ENCODE measurements at places on chromosomes 7 and 10.

DNA sequence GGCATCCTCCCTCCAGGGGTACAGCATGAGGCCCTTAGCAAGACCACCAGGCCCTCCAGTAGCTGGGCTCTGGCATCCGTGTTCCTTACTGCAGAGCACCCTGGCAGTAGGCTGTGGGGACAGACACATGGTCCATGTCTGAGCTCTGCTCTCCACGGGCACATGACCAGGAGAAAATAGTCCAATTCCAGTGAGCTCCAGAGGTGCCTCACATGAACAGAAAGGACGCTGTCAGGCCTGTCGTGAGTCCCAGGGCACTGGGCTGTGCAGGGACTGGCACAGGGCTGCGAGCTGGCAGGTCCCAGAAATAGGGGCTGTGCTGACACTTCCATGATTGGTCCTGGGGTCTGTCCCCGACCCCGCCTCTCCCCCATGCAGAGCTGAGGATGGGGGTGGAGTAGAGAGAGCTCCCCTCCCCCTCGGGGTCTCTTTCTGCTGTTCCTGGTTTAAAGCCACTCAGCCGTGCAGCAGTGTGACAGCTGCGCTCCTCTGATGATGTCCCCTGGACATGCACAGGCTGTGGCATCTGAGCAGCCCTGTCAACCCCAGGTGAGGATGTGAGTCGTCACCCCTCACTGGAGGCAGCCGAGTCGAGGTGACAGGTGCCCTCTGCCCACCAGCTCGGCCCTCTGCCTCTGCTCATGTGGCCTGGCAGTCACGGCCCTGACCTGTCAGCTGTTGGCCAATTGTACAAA is 25.2 kb upstream of the ZNF488 start:
- no peak for DNase-seq

GRCh38 chr10:36254199-36254598 is 612.1 kb upstream of the FZD8 start:
- no peak for DNase-seq

- DNase-seq, result no peak
Observed at GRCh38 chr10:79431891-79432831, 13.3 kb downstream of the ZCCHC24 start.

DNA sequence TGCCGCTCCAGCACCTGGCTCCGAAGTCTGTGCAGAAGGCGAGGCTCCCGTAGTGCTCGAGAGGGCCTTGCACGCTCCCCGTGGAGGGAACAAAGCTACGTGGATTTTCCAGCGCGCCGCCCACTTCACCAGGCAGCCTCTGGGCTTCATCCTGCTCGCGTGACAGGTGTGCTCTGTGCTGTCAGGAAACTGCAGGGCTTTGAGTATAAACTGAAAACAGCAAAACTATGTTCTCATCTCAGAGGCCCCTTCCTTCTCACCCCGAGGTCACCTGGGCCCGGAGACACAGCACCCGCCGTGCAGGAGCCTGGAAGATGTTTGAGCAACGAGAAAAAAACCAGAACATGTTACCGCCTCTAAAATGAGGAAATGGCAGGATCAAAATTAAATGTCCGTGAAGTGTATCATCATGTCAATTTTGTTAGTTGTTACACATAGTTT is 17.6 kb upstream of the GPR146 start:
- no peak for DNase-seq

DNA sequence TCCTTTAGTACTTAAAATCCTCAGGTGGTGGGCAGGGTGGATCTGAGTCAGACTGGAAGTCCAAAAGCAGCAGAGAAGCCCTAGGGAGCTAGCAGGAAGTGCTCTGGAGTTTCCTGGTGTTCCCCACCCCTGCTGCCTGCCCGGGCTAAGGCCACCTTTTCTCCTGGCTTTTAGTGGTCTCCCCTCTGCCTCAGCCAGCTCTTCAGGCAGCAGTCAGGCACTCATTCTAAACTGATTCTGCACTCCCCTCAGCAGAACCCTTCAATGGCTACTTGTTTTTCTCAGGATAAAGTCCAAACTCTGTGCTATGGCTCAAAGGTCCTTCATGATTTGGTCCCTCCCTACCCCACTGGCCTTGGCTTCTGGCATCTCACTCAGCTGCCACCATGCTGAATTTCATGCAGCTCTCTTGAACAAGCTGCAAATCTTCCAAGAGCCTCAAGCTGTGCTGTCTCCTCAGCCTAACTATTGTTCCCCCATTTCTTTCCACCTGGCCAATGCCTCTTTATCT is 28.9 kb upstream of the DNMBP start:
- no peak for DNase-seq

- DNase-seq, result no peak
Observed at GRCh38 chr7:149791-150636, 42.4 kb upstream of the FAM20C start.

DNA sequence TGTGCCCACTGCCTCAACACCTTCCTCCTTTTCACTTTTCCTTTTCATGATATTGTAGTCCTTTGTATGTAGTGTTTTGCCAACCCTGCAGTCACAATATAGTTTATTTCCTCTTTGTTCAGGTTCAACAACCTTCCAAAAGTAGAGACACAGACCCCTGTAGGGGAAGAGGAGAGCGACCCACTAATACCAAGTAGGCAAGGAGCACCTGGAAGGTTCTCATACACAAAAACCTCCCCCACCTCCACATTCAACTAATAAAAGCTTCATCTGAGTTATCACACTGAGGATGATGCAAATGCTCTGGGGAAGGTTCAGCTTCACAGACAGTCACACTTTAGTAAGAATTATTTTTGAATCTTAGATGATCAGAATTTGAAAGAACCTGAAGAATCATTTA is 41.6 kb downstream of the PIK3AP1 start:
- DNase-seq, result no peak

DNA sequence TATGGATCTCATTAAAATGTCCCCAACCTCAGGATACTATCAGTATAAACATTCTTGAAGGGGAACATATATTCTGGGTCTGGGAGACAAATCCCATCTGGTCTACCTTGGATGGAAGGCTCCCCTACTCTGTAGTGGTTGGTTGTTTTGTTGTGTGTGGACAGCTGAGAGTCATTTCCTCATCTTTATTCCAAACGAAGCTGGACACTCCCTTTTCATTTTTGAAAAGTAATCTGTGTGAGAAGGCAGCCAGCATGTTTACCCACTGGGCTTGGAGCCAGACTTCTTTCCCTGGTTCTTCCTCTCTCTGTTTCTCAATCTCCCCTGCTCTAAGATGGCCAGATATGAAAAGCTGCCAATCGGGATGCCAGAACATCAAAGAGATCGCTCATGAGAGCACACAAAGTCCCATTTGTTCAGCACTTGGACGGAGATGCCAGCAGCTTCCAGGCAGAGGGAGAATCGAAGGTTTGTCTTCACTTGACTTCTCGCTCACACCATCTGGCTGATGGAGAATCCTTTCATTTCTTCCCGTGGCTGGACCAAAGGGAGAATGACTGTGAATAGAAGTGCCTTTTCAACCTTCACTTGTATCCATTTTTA is 108.1 kb upstream of the AGR3 start:
- no peak for DNase-seq

DNA sequence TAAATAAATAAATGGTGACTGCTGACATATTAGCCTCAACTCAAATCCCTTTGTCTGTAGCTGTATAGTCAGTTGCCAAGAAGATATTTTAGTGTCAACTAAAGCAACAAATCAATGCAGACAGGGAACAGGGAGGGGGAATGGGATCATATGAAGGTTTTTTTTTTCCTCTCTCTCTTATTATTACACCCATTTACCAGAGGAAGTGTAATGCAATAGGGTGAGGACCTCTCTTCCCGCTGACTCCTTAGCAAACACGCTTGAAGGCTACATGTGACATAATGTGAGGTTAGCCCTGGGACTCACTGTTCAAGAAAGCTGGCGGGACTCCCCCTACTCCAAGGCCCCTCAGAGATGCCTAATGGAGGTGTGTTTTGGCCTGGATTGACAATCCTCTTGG is 88.2 kb downstream of the CHRM2 start:
- DNase-seq, result no peak

DNA sequence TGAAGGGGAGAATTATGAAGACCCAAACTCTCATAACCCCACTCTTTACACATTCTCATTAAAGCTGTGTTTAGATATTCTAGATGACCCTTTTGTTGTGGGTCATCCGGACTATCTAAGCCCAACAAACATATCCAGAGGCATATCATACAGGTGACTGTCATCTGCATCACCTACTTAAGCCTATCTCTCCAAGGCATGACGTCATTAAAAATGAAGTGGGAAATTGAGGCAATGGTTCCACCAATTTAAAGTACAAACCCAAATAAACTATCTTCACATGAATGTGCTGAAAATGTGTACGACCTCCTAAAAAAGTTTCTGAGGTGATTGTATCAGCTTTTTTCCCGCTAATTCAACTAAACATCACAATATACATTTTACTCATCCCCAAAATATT is 4.5 kb upstream of the RALA start:
- no peak for DNase-seq

DNA sequence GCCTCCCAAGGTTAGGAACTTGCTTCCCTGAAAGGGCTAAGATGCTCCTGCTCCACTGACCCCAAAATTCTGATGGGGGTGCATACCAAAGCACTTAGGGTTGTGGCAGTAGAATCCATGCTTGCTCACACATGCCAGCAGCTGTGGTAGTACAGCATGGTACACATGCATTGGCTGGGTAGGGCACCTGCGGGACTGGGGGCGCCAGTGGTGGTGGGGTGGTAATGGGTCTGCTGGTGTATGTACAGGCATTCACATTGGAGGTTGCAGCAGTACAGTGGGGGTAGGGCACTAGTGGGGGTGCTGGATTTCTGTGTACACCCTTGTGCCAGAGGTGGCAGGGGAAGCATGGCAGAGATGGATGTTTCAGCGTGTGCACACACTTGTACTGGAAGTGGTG is 72.3 kb upstream of the TAS2R16 start:
- DNase-seq, result no peak

- peak; percentile 30 for DNase-seq
Observed at GRCh38 chr7:111752022-111752582, 189.8 kb upstream of the IMMP2L start.

DNA sequence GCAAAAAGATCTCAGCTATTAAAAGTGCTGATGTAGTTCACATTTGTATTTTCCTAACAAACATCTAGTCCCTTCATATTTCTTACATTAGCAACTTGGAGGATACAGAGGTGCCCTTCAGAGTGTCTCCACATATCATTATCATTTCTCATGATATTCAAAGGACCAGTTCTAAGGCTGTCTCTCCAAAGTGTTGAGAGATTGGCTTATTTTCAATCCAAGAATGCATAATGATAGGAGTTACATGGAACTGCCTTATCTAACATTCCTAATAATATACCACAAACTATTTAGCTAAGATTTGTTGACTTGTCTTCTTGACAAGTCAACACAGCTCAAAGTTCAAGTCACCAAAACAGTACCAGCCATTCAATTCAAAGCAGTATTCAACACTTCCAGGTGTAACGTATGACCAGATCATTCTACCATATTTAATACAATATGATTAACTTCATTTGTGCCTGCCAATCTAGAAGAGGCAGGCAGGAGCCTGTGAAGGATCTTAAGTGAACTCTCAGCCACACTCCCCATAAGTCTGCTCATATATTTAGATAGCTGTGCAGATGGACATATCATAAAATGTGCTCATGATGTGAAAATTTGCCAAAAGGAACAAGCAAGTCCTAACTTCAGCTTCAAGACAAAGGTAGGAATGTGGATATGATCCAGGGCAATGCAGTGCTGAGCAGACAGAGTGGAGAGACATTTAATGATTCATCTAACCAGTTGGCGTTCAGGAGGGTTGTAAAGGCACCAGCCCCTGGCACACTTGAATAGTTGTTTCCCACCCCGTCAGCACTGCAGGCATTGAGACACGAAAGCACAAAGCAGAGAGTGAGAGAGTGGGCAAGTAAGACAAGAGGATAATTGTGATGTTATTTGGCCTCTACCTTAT is 108.3 kb downstream of the MTERF1 start:
- no peak for DNase-seq

GRCh38 chr7:142880876-142881505 is 4.6 kb downstream of the TRPV6 start:
- peak; percentile 8 for DNase-seq

- no peak for DNase-seq
Observed at GRCh38 chr7:105677410-105677730, 96.1 kb upstream of the EFCAB10 start.

- DNase-seq, result no peak
Observed at GRCh38 chr10:116325987-116326386, 1.7 kb downstream of the CCDC172 start.

- no peak for DNase-seq
Observed at GRCh38 chr10:130357951-130358350, 221.8 kb downstream of the GLRX3 start.

- no peak for DNase-seq
Observed at GRCh38 chr7:42692621-42693020, 219.2 kb downstream of the C7orf25 start.

DNA sequence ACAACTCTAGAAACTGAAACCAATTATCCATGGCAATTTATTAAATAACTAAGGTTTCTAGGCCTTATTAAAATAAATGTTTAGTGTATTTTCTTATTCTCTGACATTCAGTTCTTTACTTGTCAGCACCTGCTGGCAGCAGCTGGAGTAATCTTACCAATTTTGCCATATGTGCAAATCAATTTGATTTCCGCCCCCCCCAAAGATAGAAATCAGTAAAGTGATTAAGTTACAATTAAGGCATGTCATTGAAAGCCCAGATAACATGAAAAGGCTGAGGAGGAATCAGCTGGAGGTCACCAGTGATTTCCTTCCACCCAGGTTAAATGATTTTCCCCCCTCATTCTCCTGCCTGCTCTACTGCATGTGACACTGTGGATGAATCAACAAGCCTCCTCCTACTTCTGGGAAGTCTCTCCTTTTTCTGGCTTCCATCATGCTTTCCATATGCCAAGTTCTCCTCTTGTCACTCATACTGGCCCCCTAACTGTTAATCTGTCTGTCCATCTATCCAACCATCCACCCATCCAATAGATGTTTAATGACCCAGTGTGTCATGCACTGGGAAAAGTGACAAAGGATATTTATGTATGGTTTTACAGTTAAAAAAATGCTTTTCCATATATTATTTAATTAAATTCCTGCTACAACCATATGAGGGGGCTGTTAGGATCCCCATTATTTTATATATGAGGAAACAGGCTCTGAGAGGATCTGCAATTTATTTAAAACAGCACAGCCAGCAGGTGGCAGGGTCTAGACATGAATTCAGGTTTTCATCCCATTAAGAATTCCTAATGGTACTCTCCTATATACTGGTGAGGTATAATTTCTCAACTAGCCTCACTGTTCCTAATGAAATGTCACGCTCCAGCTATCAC is 116.5 kb downstream of the ATXN7L1 start:
- no peak for DNase-seq

- DNase-seq, result no peak
Observed at GRCh38 chr10:111478651-111479050, 401.8 kb downstream of the ADRA2A start.
